ENCODE measurements at places on chromosomes 7 and 10. TPM values are rescaled to one million over a fixed set of nuclear protein-coding genes. Genes with fewer than 3 reads are reported as not detected.

- DNase-seq = peak; percentile 69
- no peaks in the 10 kb centered on the region for H3K36me3 ChIP-seq
- no peak overlapping the region for H3K27ac ChIP-seq
- no peak overlapping the region for H3K4me3 ChIP-seq
Measured at GRCh38 chr10:79374312-79375191, 27.3 kb downstream of the PPIF start.

DNA sequence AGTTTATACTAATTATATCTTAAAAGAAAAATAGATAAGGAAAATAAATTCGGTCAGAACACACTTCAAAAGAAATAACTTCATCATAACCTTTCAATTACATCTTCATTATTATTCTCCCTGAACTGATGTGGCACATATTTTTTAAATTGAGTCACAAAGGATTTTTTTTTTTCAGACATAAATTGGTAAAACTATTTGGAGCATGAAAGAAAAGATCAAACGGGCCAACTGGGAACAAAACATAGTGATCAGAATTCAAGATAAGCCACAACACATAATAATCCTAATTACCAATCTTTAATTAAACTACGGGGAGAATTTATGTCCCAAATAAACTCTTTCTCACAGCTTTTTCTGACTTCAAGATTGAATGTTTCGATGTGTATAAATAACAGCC, 258.2 kb upstream of the MAGI2 start:
- no peaks in the 10 kb centered on the region for H3K4me1 ChIP-seq
- no peaks in the 10 kb centered on the region for H3K36me3 ChIP-seq
- no peak for DNase-seq
- no peaks in the 10 kb centered on the region for H3K27me3 ChIP-seq

The LSM5 gene
- total RNA-seq = 23.8 TPM

- DNase-seq = no peak
- no peaks in the 10 kb centered on the region for H3K27me3 ChIP-seq
- no peaks in the 10 kb centered on the region for H3K4me1 ChIP-seq
- H3K27ac ChIP-seq = no peak overlapping the region
Measured at GRCh38 chr7:96203786-96204185, 118.1 kb downstream of the SLC25A13 start.

The DRGX gene
- total RNA-seq = not detected

- H3K27me3 ChIP-seq = peaks cover 67% of the 10 kb centered on the region
- no peak overlapping the region for H3K27ac ChIP-seq
- H3K36me3 ChIP-seq = peaks cover 8% of the 10 kb centered on the region
Measured at GRCh38 chr7:5431560-5432015, 8.0 kb upstream of the TNRC18 start.
